LNCaP clone FGC (cell line): ENCODE measurements at places on chromosomes 11 and 22.

GRCh38 chr11:4580124-4580523, 1.4 kb upstream of the OR52I2 start:
- DNase-seq: no peak

- no peak for DNase-seq
Observed at GRCh38 chr11:67243051-67243450, 23.2 kb upstream of the GRK2 start.

GRCh38 chr22:44337678-44338004, 24.9 kb upstream of the SHISAL1 start:
- no peak for DNase-seq

GRCh38 chr11:1786466-1786865, 22.7 kb upstream of the CTSD start:
- DNase-seq: no peak

DNA sequence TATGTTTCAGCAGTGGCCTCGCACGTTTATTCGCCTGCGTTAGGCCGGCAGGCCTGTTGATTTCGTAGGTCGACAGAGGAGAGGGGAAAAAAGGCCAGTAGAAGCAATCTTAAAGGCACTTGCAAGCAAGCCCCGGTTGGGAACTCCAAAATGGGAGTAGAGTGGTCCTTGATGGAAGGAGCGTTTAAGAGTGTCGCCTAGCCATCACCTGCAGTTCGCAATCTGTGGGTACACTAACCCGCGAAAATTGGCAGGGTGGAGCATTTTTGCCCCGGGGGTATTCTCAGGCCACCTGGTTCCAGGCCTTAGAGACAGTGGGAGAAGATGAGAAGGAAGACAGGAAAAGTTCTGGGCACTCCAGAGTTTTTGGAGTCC, 1.1 kb downstream of the EWSR1 start:
- no peak for DNase-seq

DNA sequence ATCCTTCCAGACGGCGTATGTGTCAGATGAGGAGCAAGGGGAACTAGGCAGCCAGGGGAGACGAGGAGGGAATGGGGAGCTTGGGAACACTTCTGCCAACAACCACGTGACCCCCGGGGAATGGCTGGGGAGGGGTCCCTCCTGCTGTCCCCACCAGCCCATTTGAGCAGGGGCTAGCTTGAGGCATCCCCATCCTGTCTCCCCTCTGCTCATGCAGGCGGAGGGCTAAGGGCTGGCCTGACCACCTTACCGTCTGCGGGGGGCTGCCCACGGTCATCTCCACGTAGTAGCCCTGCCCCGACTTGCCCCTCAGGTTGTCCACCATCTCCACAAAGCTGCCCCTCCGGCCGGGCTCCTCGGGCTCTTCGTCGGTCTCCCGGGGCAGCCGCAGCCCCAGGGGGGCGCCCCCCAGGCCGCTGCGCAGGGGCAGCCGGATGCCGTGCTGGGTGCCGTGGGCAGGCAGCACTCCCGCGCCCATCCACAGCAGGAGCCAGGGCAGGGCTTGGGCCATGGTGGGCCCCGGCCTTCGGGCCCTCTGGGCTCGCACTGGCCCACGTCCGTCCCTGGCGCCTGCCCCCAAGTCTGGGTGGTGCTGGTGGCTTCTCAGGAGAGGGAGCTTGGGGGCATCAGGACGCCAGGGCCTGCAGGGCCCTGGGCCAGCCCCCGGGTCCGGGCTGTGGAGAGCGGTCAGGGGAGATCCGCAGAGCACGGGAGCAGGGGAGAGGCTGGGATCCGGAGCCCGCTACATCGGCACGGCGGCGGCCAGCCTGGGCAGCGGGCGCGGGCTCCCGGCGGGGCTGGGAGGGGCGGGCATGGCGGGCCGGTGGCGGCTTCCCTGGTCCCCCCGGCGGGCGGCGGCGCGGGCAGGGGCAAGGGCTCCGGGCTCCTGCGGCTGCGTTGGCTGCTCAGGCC, 515 bp downstream of the BACE1 start:
- no peak for DNase-seq

GRCh38 chr11:75867778-75868374, 52.9 kb downstream of the UVRAG start:
- DNase-seq: no peak

- DNase-seq: no peak
Observed at GRCh38 chr11:114964676-114965214, 286.4 kb downstream of the NXPE2 start.

DNA sequence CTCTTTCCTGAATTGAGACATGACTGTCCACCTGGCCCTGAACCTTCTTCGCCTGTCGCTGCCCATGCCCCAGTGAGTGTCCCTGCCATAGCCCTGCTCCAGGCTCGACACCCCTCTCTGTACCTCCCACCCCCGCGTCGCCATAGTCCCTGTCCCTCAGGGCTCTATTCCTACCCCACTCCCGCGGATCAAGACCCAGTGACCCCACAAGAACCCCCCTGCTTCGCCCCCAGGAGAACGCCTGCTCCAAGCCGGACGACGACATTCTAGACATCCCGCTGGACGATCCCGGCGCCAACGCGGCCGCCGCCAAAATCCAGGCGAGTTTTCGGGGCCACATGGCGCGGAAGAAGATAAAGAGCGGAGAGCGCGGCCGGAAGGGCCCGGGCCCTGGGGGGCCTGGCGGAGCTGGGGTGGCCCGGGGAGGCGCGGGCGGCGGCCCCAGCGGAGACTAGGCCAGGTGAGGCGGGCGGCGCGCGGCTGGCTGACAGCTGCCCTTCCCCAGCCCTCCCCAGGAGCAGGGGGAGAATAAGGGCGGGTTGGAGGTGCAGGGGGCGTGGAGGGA, 5.6 kb downstream of the NRGN start:
- no peak for DNase-seq
